ENCODE measurements at places on chromosomes 2 and 18. TPM values are rescaled to one million over a fixed set of nuclear protein-coding genes. Genes with fewer than 3 reads are reported as not detected.

The CYS1 gene
- total RNA-seq, result 3.5 TPM

The OR6B2 gene
- not detected for total RNA-seq

The CFAP221 gene
- total RNA-seq, result not detected

The CLK1 gene
- total RNA-seq, result 55.0 TPM

The C2orf78 gene
- total RNA-seq, result not detected

The VWC2L gene
- total RNA-seq, result not detected

The CNTNAP5 gene
- total RNA-seq, result not detected

The TXNDC9 gene
- total RNA-seq, result 36.6 TPM
